Left ventricle myocardium inferior (tissue), 1 donor: ENCODE measurements at places on chromosomes 6 and 20.

GRCh38 chr6:16511723-16512489 is 249.4 kb downstream of the ATXN1 start:
- H3K27ac ChIP-seq, result no peak overlapping the region
- H3K27me3 ChIP-seq, result no peaks in the 10 kb centered on the region
- no peak overlapping the region for H3K4me3 ChIP-seq
- no peaks in the 10 kb centered on the region for H3K36me3 ChIP-seq
- H3K4me1 ChIP-seq, result peaks cover 41% of the 10 kb centered on the region

- H3K27me3 ChIP-seq, result no peaks in the 10 kb centered on the region
- no peak overlapping the region for H3K4me3 ChIP-seq
- no peak overlapping the region for H3K27ac ChIP-seq
- DNase-seq, result no peak
- H3K4me1 ChIP-seq, result peaks cover 18% of the 10 kb centered on the region
These were observed 7.3 kb downstream of the DNTTIP1 start for GRCh38 chr20:45798935-45799642.

DNA sequence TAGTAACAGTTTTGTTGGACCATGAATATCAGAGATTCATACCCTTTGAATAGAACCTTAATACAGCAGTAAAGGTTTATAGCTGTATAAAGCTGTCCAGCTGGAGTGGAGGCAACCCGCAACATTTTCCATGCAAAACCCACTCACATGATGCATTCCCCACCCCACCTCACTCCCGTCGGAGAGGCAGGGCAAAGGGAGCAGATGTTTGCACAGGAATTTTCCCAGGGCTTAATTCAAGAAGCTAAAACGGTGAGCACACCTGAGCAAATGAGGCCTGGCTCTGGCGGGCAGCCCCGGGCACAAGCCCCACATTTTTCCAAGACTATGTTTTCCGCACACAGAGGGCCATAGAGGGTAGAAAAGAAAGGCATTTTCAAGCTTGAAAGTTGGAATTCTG is 191.7 kb downstream of the FOXC1 start:
- DNase-seq, result no peak
- H3K4me3 ChIP-seq, result no peak overlapping the region
- H3K4me1 ChIP-seq, result peaks cover 16% of the 10 kb centered on the region
- H3K27ac ChIP-seq, result no peak overlapping the region
- no peaks in the 10 kb centered on the region for H3K36me3 ChIP-seq

GRCh38 chr20:18835466-18836256 is 22.1 kb downstream of the SCP2D1 start:
- H3K27ac ChIP-seq, result no peak overlapping the region
- no peaks in the 10 kb centered on the region for H3K4me1 ChIP-seq
- no peaks in the 10 kb centered on the region for H3K27me3 ChIP-seq
- H3K36me3 ChIP-seq, result no peaks in the 10 kb centered on the region

- no peak for DNase-seq
- no peaks in the 10 kb centered on the region for H3K4me1 ChIP-seq
- no peak overlapping the region for H3K27ac ChIP-seq
- H3K4me3 ChIP-seq, result no peak overlapping the region
These were observed 140.1 kb downstream of the BTBD3 start for GRCh38 chr20:12057778-12058177.

DNA sequence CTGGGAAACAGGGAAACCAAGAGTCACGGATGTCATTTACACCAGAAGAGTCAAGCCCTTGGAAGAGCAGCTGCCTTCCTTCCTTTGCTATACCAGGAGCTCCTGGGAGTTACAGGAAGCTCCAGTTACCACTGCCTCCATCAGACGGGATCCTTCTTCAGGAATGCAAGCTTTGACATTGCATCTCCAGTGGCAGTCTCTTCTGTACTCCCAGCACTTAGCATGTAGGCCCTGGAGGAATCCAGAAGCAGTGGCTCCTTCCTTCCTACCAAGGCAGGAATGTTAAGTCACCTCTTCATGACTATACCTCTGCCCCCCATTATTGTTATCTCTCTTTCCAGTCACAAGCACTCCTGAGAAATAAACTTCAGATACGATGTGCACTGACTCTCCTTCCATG is 836.0 kb downstream of the MAFB start:
- H3K4me1 ChIP-seq, result peaks cover 22% of the 10 kb centered on the region
- H3K27ac ChIP-seq, result no peak overlapping the region
- no peaks in the 10 kb centered on the region for H3K27me3 ChIP-seq
- no peak for DNase-seq

DNA sequence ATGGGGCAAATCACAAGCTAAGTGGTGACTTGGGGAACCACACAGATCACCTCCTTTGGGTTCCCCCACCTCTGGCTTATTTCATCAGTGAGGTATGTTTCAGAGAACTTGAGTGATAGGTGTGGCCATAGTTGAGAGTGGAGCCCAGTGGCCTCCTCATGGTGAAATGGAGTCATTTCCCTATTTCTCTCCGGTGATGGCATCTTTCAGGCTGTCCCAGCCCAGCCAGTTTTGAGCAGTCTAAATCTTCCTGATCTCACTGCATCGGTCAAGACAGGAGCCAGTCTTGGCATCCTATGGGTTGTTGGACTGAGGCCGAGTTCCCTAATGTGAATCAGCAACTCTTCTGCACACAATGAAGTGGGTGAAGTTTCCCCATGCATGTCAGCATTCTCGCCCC is 132.4 kb downstream of the EYA2 start:
- H3K4me3 ChIP-seq, result no peak overlapping the region
- DNase-seq, result no peak
- H3K27ac ChIP-seq, result no peak overlapping the region
- H3K27me3 ChIP-seq, result peaks cover 59% of the 10 kb centered on the region
- H3K36me3 ChIP-seq, result no peaks in the 10 kb centered on the region
- H3K4me1 ChIP-seq, result no peaks in the 10 kb centered on the region

- H3K4me3 ChIP-seq, result no peak overlapping the region
- peaks cover 34% of the 10 kb centered on the region for H3K4me1 ChIP-seq
- H3K36me3 ChIP-seq, result no peaks in the 10 kb centered on the region
- no peak for DNase-seq
- peak overlapping the region; percentile 96 for H3K27ac ChIP-seq
- H3K27me3 ChIP-seq, result no peaks in the 10 kb centered on the region
These were observed 1.9 kb downstream of the AIG1 start for GRCh38 chr6:143062551-143062950.

- peak overlapping the region; percentile 77 for H3K4me3 ChIP-seq
- peak overlapping the region; percentile 89 for H3K27ac ChIP-seq
- H3K36me3 ChIP-seq, result peaks cover 12% of the 10 kb centered on the region
- H3K27me3 ChIP-seq, result no peaks in the 10 kb centered on the region
- peaks cover 62% of the 10 kb centered on the region for H3K4me1 ChIP-seq
- no peak for DNase-seq
These were observed 1.1 kb downstream of the RNF114 start for GRCh38 chr20:49937027-49937929.

GRCh38 chr6:40714143-40714542 is 127.0 kb upstream of the LRFN2 start:
- H3K27ac ChIP-seq, result no peak overlapping the region
- H3K36me3 ChIP-seq, result no peaks in the 10 kb centered on the region
- H3K4me3 ChIP-seq, result no peak overlapping the region

- peaks cover 88% of the 10 kb centered on the region for H3K4me1 ChIP-seq
- H3K27me3 ChIP-seq, result peaks cover 2% of the 10 kb centered on the region
- H3K27ac ChIP-seq, result peak overlapping the region; percentile 93
- DNase-seq, result no peak
- H3K4me3 ChIP-seq, result peak overlapping the region; percentile 96
These were observed 2.9 kb downstream of the FKBP1A start for GRCh38 chr20:1389703-1390580.

GRCh38 chr6:32058511-32058963 is 20.3 kb downstream of the CYP21A2 start:
- H3K4me3 ChIP-seq, result no peak overlapping the region
- H3K36me3 ChIP-seq, result peaks cover 84% of the 10 kb centered on the region
- DNase-seq, result no peak
- H3K27ac ChIP-seq, result peak overlapping the region; percentile 23
- H3K4me1 ChIP-seq, result no peaks in the 10 kb centered on the region
- H3K27me3 ChIP-seq, result no peaks in the 10 kb centered on the region

- H3K36me3 ChIP-seq, result no peaks in the 10 kb centered on the region
- peaks cover 58% of the 10 kb centered on the region for H3K4me1 ChIP-seq
- no peak for DNase-seq
- H3K27me3 ChIP-seq, result no peaks in the 10 kb centered on the region
- peak overlapping the region; percentile 52 for H3K27ac ChIP-seq
- no peak overlapping the region for H3K4me3 ChIP-seq
These were observed 17.1 kb downstream of the ZHX3 start for GRCh38 chr20:41300383-41300782.

DNA sequence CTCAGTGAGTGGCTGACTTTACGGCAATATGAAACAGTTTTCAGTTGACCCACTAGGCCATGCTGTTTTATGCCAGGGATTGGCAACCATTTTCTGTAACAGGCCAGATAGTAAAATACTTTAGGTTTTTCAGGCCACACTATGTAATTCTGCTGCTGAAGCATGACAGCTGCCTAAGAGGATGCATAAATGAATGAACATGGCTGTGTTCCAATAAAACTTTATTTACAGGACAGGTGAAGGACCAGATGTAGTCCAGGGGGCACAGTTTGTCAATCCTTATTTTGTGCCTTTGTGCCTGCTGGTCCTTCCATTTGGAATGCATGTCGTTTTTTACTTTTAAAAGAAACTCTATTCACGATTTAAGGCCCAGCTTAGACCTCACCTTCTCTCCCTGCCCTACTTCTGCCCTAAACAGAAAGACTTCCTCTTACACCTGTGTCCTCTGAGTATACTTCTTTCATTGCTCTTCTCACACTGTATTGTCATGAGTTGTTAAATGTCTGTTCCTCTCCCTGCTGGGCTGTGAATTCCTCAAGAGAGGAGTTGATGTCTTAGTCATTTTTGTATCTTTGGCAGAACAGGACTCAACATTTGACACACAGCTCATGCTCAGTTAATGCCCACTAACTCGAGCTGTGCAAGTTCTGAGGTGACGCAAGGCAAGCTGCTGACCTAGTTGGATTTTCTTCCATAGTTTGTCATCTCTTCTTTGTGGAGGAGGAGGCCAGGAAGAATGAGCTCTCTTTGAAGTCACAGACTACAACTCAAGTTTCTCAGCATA is 90.1 kb upstream of the MAP7 start:
- H3K4me1 ChIP-seq, result peaks cover 25% of the 10 kb centered on the region
- H3K27ac ChIP-seq, result no peak overlapping the region
- no peak overlapping the region for H3K4me3 ChIP-seq
- no peaks in the 10 kb centered on the region for H3K27me3 ChIP-seq

GRCh38 chr6:80316686-80317231 is 210.3 kb downstream of the BCKDHB start:
- DNase-seq, result no peak
- no peaks in the 10 kb centered on the region for H3K4me1 ChIP-seq
- H3K27me3 ChIP-seq, result no peaks in the 10 kb centered on the region
- H3K36me3 ChIP-seq, result no peaks in the 10 kb centered on the region
- H3K27ac ChIP-seq, result no peak overlapping the region
- H3K4me3 ChIP-seq, result no peak overlapping the region

GRCh38 chr6:154583546-154584188 is 73.2 kb upstream of the CNKSR3 start:
- H3K27ac ChIP-seq, result no peak overlapping the region
- H3K27me3 ChIP-seq, result no peaks in the 10 kb centered on the region
- DNase-seq, result no peak
- H3K36me3 ChIP-seq, result no peaks in the 10 kb centered on the region
- H3K4me1 ChIP-seq, result no peaks in the 10 kb centered on the region

- H3K36me3 ChIP-seq, result peaks cover 46% of the 10 kb centered on the region
- H3K27ac ChIP-seq, result peak overlapping the region; percentile 96
- DNase-seq, result peak; percentile 71
- H3K27me3 ChIP-seq, result no peaks in the 10 kb centered on the region
- peaks cover 90% of the 10 kb centered on the region for H3K4me1 ChIP-seq
These were observed 43.1 kb upstream of the NAA20 start for GRCh38 chr20:19973961-19974629.

GRCh38 chr6:35461270-35461669 is 6.9 kb upstream of the RPL10A start:
- H3K27me3 ChIP-seq, result no peaks in the 10 kb centered on the region
- H3K4me3 ChIP-seq, result no peak overlapping the region
- peaks cover 23% of the 10 kb centered on the region for H3K36me3 ChIP-seq
- H3K4me1 ChIP-seq, result no peaks in the 10 kb centered on the region
- no peak for DNase-seq

GRCh38 chr6:18293076-18293904 is 29.0 kb upstream of the DEK start:
- H3K4me1 ChIP-seq, result no peaks in the 10 kb centered on the region
- H3K27me3 ChIP-seq, result no peaks in the 10 kb centered on the region
- no peaks in the 10 kb centered on the region for H3K36me3 ChIP-seq
- no peak overlapping the region for H3K4me3 ChIP-seq
- DNase-seq, result no peak
- H3K27ac ChIP-seq, result no peak overlapping the region

DNA sequence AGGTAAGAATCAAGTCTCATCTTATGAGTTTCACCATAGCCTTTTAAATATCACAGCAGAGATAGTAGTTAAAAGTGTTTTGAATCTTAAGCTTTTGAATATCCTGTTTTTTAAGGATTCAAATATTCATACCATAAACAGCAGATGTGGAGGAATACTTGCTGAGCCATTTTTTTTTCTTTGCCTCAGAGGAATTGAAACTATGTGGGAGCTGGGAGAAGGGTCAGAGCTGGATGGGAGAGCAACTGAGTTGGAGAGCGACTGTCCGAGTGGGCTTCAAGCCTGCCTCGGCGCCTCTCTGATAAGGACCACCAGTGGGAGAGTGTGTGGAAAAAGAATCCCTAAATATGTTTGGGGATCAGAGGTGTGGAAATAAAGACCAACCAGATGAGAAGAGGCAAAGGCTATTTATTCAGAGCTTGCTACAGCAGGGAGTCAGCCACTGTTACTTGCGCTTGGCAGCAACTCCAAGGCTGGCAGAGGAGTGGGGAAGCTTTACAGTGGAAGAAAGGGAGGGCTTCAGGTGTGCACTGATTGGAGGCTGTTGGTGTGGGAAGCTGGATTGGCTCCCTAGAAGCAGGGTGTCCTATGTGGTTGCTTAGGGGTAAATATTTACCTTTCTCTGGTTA is 34.3 kb upstream of the MCUR1 start:
- peaks cover 5% of the 10 kb centered on the region for H3K4me1 ChIP-seq
- H3K4me3 ChIP-seq, result no peak overlapping the region
- no peak for DNase-seq
- no peak overlapping the region for H3K27ac ChIP-seq
- peaks cover 26% of the 10 kb centered on the region for H3K27me3 ChIP-seq

DNA sequence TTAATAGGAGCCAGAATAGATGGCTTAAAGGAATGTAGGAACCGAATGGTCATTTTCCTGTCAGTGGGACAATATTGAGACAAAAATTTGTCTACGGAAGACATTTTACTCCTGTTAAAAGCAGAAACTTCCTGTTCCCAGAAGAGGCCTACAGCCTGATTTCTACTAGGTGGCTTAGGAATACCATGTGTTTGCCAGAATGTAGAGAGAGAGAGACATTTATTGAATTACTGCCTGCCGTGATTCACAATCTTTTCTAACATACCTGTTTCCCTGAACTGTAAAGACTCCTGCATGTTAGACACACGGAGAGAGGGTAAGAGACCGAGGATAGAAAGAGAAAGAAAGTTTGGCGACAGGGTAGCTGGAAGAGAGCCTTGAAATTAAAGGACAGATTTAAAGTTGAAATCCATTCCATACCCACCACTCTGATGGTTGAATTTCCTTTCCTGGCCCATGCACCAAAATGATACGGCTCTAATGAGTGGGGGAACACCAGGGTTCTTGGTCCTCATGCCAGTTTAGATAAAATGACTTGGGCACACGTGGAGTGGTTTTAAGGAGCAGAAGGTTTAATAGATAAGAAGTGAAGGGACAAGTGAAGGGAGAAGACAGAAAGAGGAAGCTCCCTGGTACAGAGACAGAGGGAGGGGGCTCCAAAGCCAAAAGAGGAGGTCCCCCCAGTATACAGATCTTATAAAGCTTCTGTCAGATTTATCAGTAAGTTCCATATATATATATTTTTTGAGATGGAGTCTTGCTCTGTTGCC is 22.5 kb downstream of the NCOA3 start:
- H3K4me1 ChIP-seq, result peaks cover 36% of the 10 kb centered on the region
- H3K27me3 ChIP-seq, result no peaks in the 10 kb centered on the region
- DNase-seq, result no peak
- H3K27ac ChIP-seq, result peak overlapping the region; percentile 18
- H3K36me3 ChIP-seq, result peaks cover 32% of the 10 kb centered on the region
- H3K4me3 ChIP-seq, result no peak overlapping the region
